Posterior vena cava (tissue), 2 donors: ENCODE measurements at places on chromosomes 11 and 22. TPM values are rescaled to one million over a fixed set of nuclear protein-coding genes. Genes with fewer than 3 reads are reported as not detected.
A peak's percentile ranks its signal among the peaks of the same experiment; 100 is the strongest.

OR51B5 gene
- total RNA-seq, result 0.51 TPM

CSTPP1 gene
- total RNA-seq, result 19.8 TPM

DNA sequence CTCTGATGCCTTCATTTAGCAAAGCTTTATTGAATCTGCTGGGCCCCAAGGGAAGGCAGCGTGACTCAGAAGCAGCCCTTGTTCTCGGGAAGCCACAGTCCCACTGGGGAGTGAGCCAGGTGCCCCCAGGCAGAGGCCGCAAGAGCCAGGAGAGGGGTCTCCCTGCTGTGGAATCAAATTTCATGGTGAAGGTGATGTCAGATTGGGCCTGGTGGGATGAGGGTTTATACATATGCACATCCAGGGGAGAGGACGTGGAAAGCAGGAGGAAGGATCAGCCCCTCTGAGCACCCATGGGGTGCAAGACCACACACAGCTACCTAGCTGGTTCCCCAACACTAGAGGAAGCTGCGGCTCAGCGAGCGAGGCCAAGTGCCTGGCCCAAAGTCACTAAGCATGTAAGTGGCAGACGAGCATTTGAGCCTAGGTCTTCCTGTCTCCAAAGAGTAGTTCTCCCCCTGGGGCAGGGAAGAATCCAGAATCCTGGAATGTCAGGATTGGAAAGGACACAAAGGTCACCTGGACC, 2.0 kb downstream of the SYNGR1 start:
- DNase-seq, result no peak

- DNase-seq, result no peak
These were observed 42.8 kb downstream of the PACS1 start for GRCh38 chr11:66112601-66113499.

CNGA4 gene
- total RNA-seq, result not detected

- DNase-seq, result no peak
These were observed 14.6 kb upstream of the MIAT start for GRCh38 chr22:26642465-26643417.

DNA sequence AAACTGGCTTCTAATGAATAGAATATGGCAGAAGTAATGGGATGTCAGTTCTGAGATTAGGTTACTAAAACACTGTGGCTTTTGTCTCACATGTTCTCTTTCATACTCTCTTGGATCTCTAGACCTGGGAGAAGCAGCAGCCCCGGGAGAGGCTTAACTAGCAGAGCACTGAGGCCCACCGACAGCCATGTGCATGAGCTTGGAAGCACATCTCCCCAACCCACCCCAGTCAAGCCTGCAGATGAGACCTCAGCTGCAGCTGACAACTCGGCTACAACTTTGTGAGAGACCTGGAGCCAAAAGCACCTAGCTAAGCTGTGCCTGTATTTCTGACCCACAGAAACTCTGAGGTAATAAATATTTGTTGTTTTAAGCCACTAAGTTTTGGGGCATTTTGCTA, 100.8 kb downstream of the TRIM29 start:
- DNase-seq, result peak; percentile 30

GRCh38 chr11:26992031-26992541, 1.8 kb upstream of the FIBIN start:
- no peak for DNase-seq

DNA sequence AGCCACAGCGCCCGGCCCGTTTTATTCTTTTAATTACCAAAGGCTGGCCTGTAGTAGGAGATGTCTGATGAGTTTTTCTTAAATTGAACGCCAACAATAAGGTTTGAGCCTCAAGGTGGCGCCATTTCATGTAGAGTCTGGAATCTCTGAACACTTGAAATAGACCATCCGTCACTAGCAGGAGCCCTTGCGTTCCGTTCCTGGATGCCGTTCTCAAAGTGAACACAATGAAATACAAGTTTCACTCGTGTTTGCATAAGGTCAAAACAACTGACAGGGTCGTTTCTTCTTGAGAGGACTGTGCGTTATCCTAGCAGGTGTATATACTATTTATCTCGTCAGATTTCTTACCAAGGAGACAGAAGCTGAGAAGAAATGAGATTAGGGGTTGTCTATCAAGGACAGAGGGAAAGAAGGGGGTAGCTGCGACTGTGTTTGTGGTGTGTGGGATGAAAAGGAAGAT, 18.7 kb upstream of the SCGB1D1 start:
- DNase-seq, result peak; percentile 85

SLC22A9 gene
- total RNA-seq, result not detected

DNA sequence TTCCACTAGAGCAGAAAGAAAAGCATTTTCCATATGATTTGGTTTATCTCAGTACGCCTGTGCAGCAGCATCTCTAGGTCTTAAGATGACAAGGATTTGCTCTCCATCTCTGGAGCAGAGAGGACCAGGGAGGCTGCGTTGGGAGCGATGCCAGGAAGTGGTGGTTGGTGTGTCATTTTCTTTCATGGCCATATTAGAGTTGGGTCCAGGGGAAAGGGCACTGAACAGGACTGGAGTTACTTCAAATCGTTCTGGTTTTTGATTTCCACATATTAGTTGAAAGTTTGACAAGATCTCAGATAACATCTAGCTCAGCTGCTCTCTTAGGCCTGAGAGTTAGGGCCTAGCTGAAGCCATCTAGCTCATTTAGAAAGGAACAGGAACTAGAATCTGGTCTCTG, 157.7 kb downstream of the ADAMTS15 start:
- DNase-seq, result no peak

DNA sequence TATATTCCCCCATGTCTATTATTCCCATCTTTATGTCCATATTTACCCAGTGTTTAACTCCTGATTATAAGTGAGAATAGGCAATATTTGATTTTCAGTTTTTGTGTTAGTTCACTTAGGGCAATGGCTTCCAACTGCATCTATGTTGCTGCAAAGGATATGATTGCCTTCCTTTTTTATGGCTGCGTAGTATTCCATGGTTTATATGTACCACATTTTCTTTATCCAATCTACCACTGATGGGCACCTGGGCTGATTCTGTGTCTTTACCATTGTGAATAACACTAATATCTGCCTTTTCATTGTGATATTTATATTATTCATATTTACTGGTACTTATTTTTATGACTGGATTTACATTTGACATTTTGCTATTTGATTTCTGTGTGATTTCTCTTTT, 649.6 kb downstream of the NTM start:
- DNase-seq, result no peak

- no peak for DNase-seq
These were observed 245.9 kb downstream of the MIAT start for GRCh38 chr22:26903030-26903856.

DNA sequence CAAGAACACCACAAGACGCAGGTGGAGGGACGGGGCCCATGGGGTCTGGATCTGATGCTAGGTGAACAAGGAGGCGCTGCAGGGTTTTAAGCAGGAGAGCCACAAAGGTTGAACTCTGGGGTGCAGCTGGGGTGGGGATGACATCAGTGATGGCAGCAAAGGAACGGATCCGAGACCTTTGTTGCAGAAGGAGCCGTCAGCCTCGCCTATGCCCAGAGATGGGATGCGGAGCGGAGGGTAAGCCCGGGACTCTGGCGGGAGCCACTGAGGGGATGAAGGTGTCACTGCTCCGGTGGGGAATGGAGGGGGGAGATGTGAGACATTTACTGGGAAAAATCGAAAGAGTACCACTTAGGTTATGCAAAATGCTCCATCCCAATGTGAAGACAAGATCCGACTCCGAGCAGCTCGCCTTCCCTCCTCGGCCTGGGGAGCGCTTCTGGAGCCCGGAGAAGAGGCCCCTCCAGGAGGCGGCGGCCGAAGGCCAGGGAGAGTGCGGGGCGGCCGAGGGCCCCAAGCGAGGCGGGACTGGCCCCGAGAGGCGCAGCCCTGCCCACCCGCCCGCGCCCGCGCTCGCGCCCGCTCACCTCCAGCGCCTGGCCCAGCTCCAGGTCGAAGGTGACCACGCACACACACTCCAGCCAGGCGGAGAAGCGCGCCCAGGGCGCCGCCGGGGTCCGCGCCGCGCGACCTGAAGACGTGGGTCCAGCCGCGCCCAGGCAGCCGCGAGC, 422 bp downstream of the DENND6B start:
- no peak for DNase-seq

GRCh38 chr22:37746366-37747079, 49.7 kb downstream of the TRIOBP start:
- no peak for DNase-seq

GDPD4 gene
- not detected for total RNA-seq

PRODH gene
- 3.4 TPM for total RNA-seq

DNA sequence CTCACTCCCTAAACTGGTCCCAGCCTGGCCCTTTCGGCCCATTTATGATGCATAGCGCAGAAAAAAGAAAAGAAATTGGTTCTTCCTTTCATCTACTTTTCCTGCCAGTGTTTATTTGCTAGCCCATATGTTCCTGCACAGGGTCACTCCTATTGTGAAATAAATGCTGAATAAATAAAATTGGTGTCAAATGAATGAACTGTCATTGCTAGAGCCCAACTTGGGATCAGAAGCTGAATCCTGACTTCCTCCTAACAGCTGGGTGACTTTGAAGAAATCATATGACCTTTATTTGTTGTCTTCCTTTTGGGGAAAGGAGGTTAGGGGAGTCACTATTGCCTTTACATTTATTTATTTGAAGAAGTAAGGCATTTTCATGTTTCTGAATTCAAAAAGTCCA, 92.0 kb downstream of the PRR5L start:
- DNase-seq, result no peak

HBG2 gene
- total RNA-seq, result not detected

CYP2D6 gene
- total RNA-seq, result 0.48 TPM

GRCh38 chr11:114162719-114163123, 103.2 kb downstream of the ZBTB16 start:
- peak; percentile 95 for DNase-seq

- no peak for DNase-seq
These were observed 8.8 kb upstream of the MED17 start for GRCh38 chr11:93775289-93775688.

DNA sequence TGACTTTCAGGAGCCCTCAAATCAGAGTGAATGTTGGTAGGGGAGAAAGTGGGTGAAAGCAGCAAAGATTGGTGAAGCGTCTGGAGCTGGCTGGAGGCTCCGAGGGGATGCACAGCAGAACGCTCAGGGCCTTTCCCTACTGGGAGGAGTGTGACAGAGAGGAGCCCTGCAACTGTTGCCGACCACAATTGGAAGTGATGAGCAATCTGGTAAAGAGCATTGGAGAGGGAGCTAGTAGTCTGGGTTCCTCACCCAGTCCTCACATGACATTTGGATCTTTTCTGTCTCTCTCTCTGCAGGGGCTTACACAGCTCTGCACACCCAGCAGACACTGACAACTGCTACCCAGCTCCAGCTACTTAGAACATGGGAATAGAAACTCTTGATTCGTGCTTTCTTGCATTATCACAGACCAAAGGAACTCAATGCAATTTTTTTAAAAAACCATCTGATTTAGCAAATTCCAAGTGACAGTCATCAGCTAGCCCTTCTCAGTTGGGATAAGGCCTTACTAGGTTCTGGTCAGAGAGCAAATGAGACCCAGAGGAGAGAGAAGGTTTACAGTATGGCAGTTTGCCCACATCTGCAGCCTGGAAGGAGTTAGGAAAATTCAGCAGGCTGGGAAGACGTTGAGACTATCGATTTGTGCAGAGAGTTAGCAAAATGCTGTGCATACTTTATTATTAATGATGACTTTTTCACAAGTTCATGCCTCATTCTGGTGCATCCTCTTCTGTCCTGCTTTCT, 278.0 kb upstream of the PLET1 start:
- no peak for DNase-seq

DNA sequence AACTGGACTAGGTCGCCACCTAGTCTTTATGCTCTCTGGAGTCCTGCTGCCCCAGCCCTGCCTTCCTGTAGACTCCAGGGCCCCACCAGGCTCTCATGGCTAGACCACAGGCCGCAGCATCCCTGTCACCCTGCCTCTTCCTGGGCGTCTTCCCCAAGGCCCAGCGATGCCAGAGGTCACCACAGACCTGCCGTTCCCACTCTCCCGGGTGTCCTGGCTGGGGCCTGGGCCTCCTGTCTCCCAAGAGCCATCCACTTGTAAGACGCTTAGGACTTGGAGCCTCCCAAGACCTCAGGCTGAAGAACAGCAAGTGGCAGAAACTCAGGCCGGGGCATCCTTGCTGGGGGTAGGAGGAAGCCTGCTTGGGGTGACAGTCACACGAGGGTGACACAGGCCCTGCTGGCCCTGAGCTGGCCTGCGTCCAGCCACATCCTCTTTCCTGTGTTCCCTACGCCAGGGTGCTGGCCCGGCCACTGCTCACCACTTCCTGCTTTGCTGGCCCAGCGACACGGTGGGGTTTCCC, 2.0 kb upstream of the TCIRG1 start:
- peak; percentile 92 for DNase-seq
